ENCODE measurements at places on chromosomes 3 and 15.

DNA sequence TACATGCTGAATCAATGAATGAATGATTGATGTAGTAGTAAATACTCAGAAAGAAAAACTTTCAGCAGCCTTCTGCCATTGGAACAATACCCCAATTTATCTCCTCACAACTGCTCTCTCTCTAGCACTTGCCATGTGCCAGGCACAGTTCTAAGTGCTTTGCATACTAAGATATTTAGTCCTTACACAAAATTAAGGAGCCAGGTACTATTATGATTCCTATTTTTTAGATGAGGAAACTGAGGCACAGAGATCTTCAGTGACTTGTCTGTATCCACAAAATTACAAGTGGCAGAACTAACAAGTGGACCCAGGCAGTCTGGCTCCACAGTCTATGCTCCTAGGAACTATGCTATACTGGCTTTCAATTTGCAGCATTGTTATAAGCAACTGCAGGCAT, 279.2 kb downstream of the LSAMP start:
- no peak for DNase-seq

GRCh38 chr3:49534581-49535441, 19.5 kb upstream of the BSN start:
- DNase-seq: no peak

GRCh38 chr3:98952404-98952803, 50.9 kb upstream of the DCBLD2 start:
- no peak for DNase-seq

DNA sequence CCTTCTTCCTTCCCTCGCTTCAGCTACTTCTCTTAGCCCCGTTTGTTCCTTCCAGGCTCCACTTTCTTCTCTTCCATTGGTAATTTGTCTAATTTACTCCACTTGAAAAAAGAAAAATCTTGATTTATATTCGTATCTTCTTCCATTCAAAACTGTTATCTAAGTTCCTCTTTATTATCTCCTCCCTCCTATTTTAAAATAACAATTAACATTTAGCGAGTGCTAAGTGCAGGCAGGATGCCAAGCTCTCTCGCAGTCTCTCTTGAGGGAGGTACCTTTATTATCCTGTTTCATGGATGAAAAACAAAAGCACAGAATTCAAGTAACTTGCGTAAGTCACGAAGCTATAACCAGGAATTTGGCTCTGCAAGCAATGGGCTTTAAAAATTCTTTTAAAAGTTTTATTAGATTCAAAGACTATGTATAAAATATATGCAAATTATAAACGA, 418.9 kb upstream of the NAALADL2 start:
- peak; percentile 92 for DNase-seq

DNA sequence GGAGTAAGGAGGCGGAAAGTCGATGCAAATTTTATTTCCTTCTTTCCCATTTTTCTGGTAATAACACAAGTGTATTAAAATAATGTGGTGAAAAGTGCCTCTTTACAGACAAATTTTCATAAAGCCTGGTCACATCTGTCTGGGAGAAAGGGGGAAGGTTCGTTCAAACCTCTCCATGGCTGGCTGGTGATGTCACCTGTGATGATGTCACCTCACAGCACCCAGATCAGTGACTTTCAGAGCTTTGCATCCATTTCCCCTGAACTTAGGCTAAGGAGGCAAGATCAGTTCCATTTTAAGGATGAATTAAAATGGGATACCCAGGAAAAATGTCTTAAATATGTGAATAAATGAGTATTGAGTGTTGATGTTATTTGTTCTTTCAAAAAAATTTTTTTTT, 34.1 kb downstream of the ATP10A start:
- DNase-seq: no peak

GRCh38 chr15:39099524-39099923, 481.4 kb upstream of the THBS1 start:
- no peak for DNase-seq

DNA sequence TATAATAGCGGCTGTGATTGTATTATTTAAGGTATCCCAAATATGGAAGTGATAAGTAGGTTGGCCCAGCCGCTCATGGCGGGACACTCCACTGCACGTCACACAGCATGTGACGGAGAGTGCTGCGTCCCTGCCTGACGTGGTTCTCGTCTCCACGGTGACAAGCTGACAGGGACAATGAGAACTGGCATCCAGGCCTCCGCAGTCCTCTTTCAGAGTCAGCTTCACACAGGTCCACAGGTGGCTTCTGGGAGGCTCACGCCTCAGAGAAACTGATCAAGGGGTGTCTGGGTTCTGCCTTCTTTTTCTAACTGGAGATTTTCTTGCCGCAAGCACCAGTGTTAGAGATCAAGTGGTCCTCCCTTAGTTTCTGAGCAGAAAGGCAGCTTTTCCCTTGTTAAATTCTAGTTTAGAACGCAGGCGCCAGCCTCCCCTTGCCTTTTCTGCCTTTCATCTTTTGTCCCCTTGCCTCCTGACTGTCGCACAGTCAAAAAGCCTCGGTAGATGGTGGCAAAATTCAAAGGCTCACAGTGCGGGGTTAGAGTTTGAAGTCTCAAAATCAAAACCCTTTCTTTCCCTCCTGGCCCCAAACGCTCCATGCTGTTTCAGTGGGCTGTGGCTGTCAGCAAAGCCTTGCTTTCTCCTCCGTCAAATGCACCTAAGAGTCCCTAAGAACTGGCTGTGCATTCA, 120.9 kb downstream of the ATP10A start:
- no peak for DNase-seq

DNA sequence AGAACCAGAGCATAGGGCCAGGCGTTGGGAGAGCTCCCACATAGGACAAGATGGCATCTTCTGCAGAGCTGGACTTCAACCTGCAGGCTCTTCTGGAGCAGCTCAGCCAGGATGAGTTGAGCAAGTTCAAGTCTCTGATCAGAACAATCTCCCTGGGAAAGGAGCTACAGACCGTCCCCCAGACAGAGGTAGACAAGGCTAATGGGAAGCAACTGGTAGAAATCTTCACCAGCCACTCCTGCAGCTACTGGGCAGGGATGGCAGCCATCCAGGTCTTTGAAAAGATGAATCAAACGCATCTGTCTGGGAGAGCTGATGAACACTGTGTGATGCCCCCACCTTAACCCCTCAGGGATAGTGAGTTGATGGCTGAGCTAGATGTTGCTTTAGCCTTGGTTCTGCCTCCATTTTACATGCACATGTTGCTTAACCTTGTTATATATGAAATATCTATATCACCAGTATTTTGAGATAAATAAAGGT, at the start of gene PYDC2:
TSS of gene PYDC2 (plus strand) at position 51 of the 483 bp plus-strand sequence. CDS start at position 51, 0 bp downstream.
- no peak for DNase-seq

DNA sequence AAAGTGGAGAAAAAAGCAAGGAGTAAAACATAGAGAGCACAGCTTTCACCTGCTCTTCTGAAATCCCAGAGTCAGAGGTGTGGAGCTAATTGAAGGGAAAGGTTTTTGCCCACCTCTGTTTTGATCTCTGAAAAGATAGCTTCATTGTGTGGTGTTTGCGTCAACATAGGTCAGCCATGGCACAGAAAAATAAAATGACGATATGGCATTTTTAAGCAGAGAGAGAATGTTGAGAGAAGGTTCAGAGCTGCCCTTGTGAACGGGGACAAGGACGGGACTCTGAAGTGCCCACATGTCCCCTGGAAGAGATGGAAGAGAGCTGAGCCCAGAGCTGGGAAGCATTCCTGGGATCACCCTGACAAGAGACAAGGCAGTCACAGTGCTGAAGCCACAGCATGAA, 249.4 kb upstream of the PLSCR5 start:
- no peak for DNase-seq

DNA sequence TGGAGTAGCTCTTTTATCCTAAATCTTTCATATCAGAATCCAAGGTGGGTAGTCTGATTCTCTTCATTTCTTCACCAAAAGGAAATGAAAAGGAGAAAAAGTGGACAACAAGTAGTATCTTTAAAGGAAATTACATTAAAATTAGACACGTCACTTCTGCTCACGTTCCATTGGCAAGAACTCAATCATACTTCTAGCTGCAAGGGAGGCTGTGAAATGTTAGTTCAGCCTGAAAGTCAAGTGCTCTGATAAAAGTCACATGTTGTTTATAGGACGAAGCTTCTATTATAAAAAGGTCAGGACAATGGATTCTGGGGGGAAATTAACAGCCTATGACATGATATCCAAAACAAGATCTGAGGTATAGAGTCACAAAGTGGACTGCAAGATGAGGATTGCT, 164.6 kb upstream of the MCTP2 start:
- no peak for DNase-seq

DNA sequence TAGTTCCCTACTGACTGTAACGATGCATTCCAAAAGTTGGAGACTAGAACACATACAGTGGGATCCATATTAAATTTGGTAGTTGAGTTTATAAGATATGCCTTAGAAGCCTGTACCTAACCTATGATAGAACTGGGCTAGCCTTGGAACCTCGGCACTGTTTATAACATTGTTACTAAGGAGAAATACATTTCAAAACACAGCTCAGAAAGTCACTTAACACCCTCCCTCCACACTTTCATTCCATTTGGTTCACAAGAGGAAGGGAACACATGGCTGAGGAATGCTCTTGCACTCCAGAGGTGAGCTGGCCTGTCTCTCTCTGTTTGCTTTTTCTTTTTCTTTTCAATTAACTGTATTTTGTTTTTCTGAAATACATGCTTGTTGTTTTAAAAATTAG, 48.7 kb upstream of the TSC22D2 start:
- DNase-seq: no peak

- DNase-seq: no peak
Measured at GRCh38 chr15:46127361-46127874, 492.6 kb downstream of the SQOR start.

GRCh38 chr3:106783231-106783630, 594.0 kb upstream of the CCDC54 start:
- DNase-seq: no peak

DNA sequence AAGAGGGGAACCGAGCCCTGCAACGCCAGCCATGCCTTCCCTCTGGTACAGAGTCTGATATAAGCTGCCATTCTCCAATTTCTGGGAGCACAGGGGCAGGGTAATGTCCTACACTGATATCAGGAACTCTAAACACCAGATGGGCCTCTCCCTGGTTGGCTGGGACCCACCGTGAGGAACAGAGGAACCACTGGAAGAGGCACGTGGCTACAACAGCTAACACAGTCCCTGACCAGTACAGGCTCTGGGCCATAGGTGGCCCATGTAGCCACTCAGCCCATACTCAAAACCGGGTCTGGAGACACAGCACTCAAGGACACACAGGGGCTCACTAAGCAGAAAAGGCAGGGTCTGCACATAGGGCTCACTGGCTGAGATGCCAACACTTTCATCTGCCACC, 13.9 kb downstream of the NUP210 start:
- DNase-seq: no peak

- no peak for DNase-seq
Measured at GRCh38 chr15:92907229-92907628, 7.1 kb downstream of the CHD2 start.

DNA sequence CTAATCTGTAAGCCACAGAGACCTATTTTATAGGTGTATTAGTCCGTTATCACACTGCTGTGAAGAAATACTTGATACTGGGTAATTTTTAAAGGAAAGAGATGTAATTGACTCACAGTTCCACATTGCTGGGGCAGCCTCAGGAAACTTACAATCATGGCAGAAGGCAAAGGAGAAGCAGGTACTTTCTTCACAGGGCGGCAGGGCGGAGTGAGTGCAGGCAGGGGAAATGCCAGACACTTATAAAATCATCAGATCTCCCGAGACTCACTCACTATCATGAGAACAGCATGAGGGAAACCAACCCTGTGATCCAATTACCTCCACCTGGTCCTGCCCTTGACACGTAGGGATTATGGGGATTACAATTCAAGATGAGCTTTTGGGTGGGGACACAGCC, 108.7 kb downstream of the GALK2 start:
- DNase-seq: no peak

DNA sequence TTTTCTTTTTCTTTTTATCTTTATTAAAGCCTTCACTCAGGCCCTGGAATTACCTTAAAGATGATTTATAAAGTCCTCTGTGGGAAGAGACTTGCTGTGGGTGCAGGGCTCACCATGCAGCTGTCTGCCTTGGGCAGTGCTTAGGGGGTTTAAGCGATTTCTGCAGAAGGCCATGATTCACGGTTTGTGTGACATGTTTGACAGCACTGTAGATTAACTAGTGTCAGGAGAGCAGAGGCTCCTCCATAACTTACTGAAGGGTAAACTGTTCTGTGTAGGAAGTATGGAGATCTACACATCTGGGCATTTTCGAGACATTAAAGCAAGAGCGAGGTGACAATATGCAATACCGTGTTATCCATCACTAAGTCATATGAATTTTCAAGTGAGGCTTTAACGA, 137.7 kb downstream of the LRIG1 start:
- DNase-seq: no peak

DNA sequence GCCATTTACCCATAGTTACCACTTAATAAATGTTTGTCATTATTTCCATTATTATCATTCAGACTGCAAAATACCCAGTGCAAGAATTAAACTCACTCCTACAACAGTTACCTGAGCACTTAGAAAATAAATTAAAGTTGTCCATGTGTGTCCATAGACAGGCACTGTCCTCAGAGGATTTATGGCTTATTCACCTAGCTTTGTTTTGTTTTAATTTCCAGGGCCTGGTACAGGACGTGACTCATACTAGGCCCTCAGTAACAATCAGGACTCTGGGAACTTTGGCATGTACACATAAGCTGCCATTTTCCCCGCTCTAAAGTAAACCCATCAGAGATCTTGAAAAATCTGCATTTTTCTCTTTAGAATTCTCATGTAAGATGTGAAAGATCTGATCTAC, 458.5 kb upstream of the ARRDC4 start:
- peak; percentile 6 for DNase-seq

GRCh38 chr3:102400766-102401165, 34.0 kb upstream of the ZPLD1 start:
- peak; percentile 31 for DNase-seq

DNA sequence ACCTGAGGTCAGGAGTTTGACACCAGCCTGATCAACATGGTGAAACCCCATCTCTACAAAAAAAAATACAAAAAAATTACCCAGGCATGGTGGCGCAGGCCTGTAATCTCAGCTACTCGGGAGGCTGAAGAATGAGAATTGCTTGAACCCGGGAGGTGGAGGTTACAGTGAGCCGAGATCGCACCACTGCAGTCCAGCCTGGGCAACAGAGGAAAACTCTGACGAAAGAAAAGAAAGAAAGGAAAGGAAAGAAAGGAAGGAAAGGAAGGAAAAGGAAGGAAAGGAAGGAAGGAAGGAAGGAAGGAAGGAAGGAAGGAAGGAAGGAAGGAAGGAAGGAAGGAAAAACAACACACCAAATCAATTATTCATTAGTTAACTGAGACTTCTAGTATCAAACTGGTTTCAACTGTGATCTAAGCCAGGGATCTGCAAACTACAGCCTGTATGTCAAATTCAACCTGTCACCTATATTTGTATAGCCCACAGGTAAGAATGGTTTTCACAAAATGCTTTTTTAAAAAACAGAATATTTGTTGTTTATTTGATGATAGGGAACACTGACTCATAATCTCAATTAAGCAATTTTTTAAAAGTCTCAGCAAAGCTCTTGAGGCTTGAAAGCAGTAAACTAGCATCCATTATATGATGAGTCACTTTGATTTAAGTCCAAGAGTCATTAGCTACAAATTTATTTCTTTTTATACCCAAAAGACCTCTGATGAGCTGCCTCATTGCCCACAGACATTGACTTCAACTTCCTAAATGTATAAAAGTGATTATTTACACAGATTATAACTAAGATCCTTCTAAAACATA, 127.6 kb downstream of the TBL1XR1 start:
- DNase-seq: peak; percentile 28

Data from fibroblast of the aortic adventitia (primary cell).